ENCODE measurements at places on chromosomes 3 and 15.

DNA sequence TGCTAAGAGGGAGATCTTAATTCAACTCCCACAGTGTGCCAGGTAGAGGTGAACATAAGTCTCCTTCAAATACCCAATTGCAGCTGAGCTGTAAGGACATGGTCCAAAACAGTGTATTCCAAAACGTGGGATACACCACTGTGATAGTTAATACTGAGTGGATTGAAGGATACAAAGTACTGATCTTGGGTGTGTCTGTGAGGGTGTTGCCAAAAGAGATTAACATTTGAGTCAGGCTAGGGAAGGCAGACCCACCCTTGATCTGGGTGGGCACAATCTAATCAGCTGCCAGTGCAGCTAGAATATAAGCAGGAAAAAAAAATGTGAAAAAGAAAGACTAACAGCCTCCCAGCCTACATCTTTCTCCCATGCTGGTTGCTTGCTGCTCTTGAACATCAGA lies 45.1 kb upstream of the PHLDB2 start:
- DNase-seq: no peak

DNA sequence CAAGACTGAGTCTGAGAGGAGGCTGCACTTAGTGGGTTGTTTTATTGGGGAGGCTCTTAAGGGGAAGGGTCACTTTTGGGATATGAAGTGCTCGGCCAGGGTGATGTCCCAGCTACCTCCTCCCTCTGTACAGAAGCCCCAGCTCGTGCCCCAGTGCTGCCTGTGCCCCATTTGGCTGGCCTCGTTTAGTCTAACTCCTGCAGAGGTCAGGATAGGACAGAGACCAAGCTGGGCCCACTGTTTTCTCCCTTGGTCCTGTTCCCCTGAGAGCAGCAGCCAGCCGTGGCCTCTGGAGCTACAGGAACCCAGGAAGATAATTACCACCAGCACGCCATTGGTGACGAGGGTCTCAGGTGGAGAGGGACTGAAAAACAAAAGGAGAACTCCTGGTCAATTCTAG lies 18.5 kb downstream of the PLA2G4E start:
- no peak for DNase-seq

DNA sequence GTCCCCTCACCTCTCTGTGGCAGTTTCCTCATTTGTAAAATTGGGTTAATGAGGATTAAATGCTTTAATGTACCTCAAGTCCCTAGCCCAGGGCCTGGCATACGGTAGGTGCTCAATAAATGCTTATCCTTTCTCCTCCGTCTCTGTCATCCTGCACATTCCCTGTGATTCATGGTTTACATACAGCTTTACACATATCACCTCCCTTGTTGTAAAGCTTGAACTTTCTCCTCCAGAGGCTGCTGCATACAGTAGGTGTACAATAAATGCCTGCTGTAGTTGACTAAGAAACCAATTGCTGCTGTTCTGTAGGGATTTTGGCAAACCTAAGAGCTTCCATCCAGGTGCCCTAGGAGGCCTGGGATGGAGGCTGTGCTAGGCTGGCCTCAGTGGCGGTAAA lies 1.5 kb upstream of the CSPG4 start:
- no peak for DNase-seq

GRCh38 chr3:12294885-12295580 lies 6.2 kb downstream of the PPARG start:
- peak; percentile 37 for DNase-seq

- no peak for DNase-seq
These were observed 36.0 kb downstream of the RAB8B start for GRCh38 chr15:63225381-63225780.

GRCh38 chr3:129116482-129116946 lies 5.1 kb downstream of the RAB43 start:
- peak; percentile 32 for DNase-seq

DNA sequence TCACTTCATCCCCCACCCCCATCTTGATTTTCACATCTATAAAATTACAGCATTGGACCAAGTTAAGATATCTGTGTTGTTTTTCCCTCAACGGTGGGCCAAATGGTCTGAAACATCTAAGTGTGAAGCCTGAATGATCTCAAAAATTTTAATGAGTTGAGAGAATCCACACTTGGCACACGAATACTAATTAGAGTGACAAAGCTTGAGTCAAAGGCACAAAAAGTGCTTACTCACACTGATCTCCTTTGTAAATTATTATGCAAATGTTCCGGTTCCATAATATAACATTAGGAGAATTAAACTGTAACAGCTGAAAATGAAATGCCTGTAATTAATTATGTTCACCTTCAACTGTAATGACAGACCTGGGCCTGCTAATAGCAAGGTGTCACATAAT lies 33.6 kb downstream of the GPR176 start:
- DNase-seq: no peak

- DNase-seq: no peak
These were observed 5.1 kb downstream of the FAM107A start for GRCh38 chr3:58572013-58572633.

DNA sequence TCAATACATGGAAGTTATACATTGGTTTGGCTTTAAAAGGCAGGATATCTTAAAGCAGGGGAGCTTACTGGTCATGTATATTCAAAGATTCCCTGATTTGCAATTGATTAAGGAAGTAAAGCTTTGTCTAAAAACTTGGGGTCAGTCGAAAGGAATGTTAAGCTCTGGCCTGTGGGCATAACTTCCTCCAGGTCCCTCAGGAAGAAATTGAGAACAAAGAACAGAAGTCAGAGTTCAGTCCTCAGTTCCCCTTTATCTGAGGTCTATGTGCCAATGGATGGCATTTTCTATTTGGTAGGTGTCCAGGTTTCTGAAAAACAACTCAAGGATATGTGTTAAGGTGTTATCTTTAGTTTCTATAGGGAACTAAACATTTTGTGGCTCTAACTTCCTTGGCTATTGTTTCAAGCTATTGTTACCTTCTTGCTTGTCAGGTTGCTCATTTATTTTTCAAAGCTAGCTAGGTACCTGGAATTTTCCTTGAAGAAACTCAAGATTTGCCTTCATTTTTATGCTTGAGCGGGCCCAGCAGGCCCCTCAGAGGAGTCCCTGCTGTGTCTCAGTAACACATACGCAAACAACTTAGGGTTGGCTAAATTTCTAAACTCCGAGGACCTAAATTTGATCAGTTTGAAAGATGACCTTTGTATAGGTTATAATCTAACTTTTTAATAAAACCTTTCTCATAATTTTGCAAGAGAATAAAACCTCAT lies 135.0 kb upstream of the UBE2E2 start:
- DNase-seq: peak; percentile 55

GRCh38 chr3:44969154-44969827 lies 6.7 kb downstream of the ZDHHC3 start:
- DNase-seq: peak; percentile 8

- DNase-seq: peak; percentile 91
These were observed 14.6 kb upstream of the SEC62 start for GRCh38 chr3:169952045-169952444.

- DNase-seq: no peak
These were observed 70.4 kb upstream of the TAMM41 start for GRCh38 chr3:11917051-11917450.

DNA sequence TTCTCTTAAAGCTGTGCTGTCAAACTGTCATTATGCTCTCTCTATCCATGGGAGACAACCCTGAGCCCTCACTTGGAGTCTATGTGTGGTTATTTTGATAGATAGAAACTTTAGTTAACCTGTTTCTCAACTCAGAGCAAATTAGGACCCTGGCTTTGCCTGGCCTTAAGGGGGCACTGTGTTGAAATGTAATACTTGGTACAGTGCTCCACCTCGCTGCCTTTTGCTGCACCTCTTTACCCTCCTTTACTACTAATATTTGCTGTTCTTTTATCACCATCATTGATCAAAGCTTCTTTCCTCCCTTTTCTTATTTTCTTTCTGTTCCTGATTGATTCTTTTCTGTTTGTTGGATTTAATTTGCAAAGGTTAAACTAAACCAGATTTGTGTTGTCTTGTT lies 34.3 kb downstream of the STT3B start:
- no peak for DNase-seq

DNA sequence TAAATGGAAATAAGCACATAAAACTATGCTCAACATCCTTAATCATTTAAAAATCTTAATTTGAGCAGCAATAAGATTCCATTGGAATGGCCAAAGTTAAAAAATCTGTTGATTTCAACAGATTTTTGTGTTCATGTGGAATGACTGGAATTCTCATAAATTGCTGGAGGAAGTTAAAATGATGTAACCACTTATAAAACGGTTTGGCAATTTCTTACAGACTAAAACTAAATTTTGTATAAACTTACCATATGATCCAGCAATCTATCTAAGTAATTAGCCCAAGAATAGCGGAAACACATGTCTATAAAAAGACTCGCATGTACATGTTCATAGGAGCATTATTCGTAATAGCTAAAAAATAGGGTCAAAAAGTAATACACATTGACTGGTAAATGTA lies 1713.6 kb downstream of the SI start:
- DNase-seq: no peak

- DNase-seq: no peak
These were observed 980 bp downstream of the DALRD3 start for GRCh38 chr3:49017229-49017970.

GRCh38 chr3:61060411-61060861 lies 190.8 kb downstream of the FHIT start:
- DNase-seq: no peak

- DNase-seq: no peak
These were observed 35.6 kb upstream of the FLNB start for GRCh38 chr3:57972531-57973111.

- peak; percentile 78 for DNase-seq
These were observed 22.4 kb downstream of the CIAO2A start for GRCh38 chr15:64070965-64071851.

- DNase-seq: no peak
These were observed 881.7 kb downstream of the MCTP2 start for GRCh38 chr15:95113041-95113440.

DNA sequence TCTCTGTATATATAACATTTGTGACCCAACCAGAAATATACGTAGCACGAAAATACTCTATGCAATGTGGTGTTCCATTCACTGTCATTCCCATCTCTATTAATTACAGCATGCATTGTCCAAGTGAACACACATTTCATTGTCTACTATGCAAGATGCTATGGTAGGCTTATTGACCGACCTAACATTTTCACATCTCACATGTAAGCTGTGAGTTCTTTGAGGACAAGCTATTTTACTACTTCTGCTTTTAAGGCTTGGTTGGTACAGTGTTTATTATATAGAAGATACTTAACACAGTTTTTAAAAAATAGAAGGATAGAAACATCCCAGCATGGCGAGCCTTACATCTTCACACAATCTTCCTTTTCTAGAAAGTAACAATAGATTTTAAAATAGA lies 164.4 kb downstream of the KLHL25 start:
- DNase-seq: no peak

- DNase-seq: no peak
These were observed 615.6 kb upstream of the NECTIN3 start for GRCh38 chr3:110456001-110456400.

DNA sequence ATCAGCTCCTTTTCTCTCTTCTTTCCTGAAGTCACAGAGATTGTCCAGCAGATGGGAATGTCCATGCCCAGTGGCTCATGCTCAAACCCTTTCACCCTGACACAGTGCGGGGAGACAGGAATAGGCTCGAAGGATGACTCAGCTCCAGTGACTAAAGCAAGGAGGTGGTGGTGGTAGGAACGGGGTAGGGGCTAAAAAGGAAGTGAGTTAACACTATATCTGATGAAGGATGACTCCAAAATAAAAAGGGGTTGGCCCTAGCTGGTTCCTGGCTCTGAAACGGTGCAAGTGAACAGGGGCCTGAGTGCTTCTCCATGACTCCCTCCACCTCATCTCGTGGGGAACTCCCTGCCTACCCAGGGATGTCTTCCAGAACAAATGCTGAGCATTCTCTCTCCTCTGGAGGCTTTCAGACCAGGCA lies 167.4 kb upstream of the LPP start:
- peak; percentile 85 for DNase-seq

DNA sequence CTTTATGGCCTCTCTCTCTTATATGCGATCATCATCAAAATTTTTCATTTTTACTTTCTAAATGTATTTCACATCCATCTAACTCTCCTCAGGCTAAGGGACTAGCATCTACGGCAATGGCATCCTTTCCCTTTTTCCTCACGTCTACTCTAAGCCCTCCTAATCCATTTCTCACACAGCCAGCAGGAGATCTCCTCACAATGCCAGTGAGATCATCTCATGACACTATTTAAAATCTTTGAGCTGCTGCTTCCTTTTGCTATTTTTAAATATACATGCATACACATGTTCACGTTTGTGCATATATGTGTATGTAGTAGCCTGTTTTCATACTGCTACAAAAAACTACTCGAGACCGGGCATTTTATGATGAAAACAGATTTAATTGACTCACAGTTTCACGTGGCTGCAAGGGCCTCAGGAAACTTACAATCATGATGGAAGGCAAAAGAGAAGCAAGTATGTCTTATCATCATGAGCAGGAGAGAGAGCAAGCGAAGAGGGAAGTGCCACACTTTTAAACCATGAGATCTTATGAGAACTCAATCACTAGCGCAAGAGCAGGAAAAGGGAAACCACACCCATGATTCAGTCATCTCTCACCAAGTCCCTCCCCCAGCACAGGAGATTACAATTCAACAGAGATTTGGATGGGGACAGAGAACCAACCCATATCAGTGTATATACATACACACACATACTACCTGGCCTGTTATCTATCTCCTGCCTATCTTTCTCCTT lies 599.2 kb upstream of the ROBO1 start:
- DNase-seq: no peak

DNA sequence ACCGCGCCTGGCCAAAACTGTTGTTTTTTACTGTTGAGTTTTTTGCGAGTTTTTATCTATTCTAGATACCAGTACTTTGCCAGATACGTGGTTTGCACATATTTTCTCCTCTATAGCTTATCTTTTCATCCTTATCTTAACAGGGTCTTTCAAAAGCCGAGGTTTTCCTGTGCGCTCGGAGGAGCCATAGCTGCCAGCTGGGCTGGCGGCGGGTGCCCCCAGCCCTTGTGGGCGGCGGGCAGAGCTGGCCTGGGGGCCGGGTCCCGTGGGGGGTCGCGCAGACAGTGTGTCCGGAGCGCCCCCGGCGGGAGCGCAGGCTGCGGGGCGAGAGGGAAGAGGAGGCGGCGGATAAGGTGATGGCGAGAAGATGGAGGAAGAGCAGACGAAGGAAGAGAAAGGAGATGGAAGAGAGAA lies 11.1 kb upstream of the EIF4A2 start:
- no peak for DNase-seq

DNA sequence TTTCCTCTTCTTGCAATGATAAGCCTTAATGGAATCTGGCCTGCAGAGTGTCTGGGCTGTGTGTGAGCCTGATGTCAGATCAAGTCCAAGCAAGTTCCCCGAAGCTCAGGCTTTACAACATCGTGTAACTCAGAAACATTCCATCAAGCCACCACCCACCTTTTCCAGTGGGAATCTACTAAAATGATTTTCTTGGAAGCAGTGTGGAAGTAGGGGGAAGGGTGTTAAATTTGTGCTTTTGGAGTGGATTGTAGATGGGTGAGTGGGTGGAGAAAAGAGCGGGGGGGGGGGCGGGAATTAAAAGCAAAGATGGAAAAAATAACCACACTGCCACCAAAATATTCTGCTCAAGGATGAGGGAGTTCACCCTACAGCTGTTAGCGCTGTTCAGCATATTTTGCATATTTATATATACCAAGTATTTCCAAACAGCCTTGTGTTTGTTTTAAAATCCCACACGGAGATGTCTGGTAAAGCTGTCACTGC lies 53.6 kb downstream of the VGLL3 start:
- no peak for DNase-seq

Measured in inflammatory macrophage treated with lipopolysaccharide for 1 hour (primary cell).